Spinal cord (tissue), 10 donors: ENCODE measurements at places on chromosomes 11 and 22.

DNA sequence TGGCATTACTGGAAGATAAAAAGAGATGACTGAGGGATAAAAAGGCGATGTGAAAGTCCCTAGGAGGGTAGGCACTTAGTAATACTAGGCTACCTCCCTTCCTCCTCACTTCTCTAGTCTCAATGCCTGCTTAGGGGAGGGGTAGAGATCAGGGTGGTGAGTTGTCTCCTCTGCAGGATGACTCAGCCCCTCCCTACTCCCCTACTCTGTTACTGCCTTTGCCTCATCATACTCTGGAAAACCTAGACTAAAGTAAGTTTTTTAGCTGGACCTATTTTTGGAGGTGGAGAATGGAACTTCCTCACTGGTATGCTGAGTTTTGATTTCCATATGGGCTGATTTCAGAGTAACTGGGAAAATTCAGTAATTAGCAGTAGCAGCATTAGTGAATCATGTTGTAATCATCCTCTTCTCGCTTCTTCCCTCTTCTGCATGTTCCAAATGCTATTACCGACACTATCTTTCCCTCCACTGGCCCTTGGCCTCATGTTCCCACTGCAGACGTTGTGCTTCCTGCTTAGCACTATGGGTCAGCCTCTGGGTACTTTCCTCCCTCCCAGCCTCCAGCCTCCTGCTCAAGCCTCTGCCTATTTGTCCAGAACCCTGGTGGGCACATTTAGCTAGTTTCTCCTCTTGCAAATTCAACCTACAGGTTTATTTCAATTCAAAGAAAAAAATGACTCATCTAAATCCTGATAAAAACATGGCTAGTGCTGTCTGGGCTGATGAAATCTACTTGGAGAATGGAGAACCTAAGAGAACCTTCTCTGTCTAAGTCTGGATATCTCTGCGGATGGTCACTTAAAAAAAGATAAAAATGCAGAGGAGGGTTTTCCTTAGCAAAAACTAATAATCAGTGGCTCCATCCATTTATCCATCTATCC lies 281.7 kb downstream of the ST3GAL4 start:
- H3K27ac ChIP-seq: no peak overlapping the region
- no peaks in the 10 kb centered on the region for H3K27me3 ChIP-seq
- no peak for DNase-seq
- H3K4me3 ChIP-seq: no peak overlapping the region
- no peaks in the 10 kb centered on the region for H3K4me1 ChIP-seq

DNA sequence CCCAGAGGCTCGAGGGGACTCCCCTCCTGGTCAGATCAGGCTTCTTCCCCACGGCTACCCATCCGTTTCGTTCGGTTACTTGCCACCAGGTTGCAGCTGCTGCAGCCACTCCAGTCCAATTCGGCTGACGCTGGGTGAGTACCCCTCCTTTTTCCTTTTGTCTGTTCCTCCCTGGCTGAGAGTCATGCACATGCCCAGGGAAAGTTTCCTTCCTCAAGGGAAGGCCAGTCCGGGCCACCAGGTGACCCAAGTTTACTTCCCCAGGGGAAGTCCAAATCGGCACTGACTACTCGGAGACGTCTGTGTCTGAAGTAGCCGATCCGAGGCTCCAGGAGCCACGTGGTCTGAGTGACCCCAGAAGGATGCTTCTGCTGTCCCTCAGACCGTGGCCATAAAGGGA lies 13.2 kb upstream of the OR56A3 start:
- no peaks in the 10 kb centered on the region for H3K4me1 ChIP-seq
- H3K27ac ChIP-seq: no peak overlapping the region
- H3K4me3 ChIP-seq: no peak overlapping the region
- DNase-seq: no peak

DNA sequence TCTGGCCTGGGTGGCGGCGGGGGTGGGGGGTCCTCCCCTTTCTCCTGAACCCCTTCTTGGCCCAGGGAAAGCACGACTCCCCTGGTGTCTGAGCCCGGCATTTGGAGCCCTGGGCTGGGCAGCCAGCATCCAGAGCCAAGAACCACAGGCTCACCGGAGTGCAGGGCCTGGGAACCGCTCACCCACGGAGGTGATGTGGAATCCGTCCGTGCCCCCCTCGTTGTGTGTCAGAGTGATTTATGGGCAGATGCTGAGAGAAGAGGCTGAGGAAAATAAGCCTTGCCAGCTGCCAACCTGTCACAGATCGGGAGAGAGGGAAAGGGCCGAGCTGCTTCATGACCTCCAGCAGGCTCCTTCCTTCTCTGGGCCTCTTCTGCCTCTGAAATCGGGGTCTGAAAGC lies 33.7 kb downstream of the WNT11 start:
- peak; percentile 48 for DNase-seq
- peaks cover 5% of the 10 kb centered on the region for H3K4me1 ChIP-seq
- H3K36me3 ChIP-seq: no peaks in the 10 kb centered on the region
- no peak overlapping the region for H3K4me3 ChIP-seq
- H3K27ac ChIP-seq: no peak overlapping the region

GRCh38 chr22:22395245-22395644 lies 113.3 kb downstream of the ZNF280B start:
- H3K4me1 ChIP-seq: peaks cover 23% of the 10 kb centered on the region
- no peak overlapping the region for H3K4me3 ChIP-seq
- H3K36me3 ChIP-seq: no peaks in the 10 kb centered on the region
- H3K27me3 ChIP-seq: no peaks in the 10 kb centered on the region

- H3K4me1 ChIP-seq: no peaks in the 10 kb centered on the region
- no peaks in the 10 kb centered on the region for H3K36me3 ChIP-seq
- H3K27me3 ChIP-seq: no peaks in the 10 kb centered on the region
- H3K4me3 ChIP-seq: no peak overlapping the region
Measured at GRCh38 chr11:106706355-106706754, 311.9 kb downstream of the GUCY1A2 start.

DNA sequence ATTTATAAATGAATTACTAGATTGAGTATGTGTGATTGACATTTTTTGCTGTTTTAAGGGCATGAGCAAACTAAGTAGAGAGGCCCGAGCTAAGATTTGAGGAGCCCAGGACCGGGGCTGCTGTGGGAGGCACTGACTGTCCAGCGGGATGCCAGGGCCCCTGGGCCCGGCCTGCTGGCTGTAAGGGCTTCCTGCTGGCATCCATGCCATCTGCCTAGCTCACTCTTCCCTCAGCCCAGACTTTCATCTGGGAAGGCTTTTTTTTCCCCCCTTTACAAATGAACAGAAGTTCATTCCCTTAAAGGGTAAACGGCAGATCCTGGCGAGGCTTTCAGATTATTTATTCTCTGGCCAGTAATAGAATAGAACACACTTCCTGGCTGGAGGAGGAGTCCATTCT lies 16.0 kb upstream of the TP53I11 start:
- no peak overlapping the region for H3K27ac ChIP-seq
- no peaks in the 10 kb centered on the region for H3K36me3 ChIP-seq
- no peak for DNase-seq
- no peaks in the 10 kb centered on the region for H3K27me3 ChIP-seq

GRCh38 chr11:3341298-3341697 lies 37.6 kb downstream of the ZNF195 start:
- H3K4me3 ChIP-seq: no peak overlapping the region
- H3K27me3 ChIP-seq: no peaks in the 10 kb centered on the region
- H3K27ac ChIP-seq: no peak overlapping the region
- peak; percentile 6 for DNase-seq

GRCh38 chr11:76656571-76657081 lies 13.9 kb downstream of the LRRC32 start:
- no peaks in the 10 kb centered on the region for H3K27me3 ChIP-seq
- H3K27ac ChIP-seq: no peak overlapping the region
- H3K4me1 ChIP-seq: peaks cover 37% of the 10 kb centered on the region
- DNase-seq: no peak
- H3K36me3 ChIP-seq: peaks cover 14% of the 10 kb centered on the region
- no peak overlapping the region for H3K4me3 ChIP-seq

DNA sequence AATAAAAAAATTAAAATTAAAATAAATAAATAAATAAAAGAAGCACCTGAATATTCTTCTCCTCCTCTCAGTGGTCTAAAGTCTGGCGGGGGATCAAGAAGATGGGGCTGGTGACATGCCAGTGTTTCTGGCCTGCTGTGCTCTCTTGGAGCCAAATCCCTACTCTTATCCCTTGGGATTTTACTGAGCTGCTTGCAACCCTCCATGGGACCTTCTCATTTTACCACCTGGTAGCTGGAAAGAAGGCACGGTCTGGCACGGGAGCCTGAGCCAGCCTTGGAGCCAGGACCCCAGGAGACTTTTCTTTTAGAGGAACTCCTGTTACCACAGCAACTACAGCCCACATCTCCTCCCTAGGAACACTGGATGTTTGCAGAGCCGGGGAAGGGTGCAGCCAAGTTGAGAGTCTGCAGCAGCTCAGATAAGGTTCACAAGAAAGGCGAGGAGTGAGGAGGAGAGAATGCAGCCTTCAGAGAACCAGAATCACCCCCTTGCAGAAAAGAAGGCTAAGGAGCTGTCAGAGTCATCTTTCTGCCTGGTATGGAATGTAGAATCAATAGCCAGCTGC lies 21.4 kb downstream of the CD6 start:
- no peaks in the 10 kb centered on the region for H3K36me3 ChIP-seq
- no peak overlapping the region for H3K4me3 ChIP-seq
- no peak overlapping the region for H3K27ac ChIP-seq
- DNase-seq: no peak
- H3K4me1 ChIP-seq: peaks cover 5% of the 10 kb centered on the region
- no peaks in the 10 kb centered on the region for H3K27me3 ChIP-seq

DNA sequence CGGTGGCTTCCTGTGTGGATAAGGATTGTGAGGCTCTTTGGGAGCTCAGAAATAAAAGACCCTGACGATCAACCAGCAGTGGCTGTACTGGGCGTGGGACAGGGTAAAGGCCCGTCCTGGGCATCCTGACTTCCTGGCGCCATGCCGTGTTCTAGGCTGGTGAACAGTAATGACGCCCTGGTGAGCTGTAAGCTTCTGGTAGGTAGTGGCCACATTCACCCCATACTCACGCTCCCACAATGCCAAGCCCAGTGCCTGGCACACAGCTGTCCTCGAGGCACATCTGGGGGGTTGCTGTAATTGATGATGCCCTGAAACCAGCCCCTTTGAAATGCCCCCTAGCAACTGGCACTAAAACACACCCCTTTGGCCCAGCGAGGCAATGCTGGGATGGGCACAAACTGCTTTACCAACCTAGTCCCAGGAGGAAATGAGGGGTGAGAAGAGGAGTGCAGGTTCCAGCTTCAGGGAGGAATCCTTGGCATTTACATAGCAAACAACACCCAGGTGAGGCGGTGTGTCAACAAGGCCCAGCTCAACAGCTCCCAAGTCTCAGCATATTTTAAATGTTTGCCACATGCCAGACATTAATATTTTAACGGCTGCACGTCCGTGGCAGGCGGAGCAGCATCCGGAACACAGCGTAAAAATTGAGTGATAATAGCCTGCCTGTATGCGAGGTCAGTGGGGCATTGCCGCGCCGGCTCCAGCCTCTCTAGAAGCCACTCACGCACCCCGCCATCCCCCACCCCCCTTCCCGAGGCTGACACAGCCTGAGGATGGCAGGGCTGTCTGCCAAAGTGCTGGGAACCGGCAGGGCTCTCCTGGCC lies 79.3 kb downstream of the DSCAML1 start:
- H3K36me3 ChIP-seq: no peaks in the 10 kb centered on the region
- no peak overlapping the region for H3K27ac ChIP-seq
- H3K4me1 ChIP-seq: peaks cover 46% of the 10 kb centered on the region

DNA sequence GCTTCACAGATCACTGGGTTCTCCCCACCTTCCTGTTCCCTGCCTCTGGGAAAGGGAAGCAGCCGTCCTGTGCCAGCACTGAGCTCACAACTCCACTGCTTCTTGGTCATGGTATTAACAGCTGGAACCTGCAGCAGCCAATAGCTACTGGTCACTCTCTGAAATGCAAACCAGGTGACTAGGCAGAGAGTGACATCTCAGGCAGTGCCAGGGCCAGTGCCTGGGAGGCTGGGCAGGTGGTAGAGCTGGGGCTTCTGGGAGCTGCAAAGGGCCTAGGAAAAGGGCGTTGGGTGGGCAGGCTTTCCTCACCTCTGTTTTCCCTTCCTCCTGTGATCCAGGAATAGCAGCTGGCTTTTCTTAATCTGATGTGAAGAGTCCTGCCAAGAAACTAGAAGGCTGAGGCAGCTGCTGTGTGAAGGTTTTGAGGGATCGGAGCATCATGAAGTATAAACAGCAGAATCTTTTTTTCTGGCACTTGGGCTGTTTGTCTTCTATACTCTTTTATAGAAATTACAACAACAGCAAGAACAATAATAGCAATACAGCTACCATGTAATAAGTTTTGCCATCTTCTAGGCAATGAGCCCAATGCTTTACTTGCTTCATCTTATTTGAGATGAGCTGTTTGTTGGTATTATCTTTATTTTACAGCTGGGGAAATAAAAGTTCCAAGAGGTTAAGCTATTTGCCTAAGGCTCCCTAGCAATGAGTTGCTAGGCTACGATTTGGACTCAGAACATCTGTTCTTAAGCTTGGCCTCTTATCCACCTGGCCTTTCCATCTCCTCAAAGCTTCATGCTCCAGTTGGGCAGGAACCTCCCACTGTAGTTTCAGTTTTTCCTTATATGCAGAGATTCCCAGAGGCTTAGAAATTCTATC lies 22.0 kb upstream of the CD44 start:
- no peak overlapping the region for H3K27ac ChIP-seq
- H3K36me3 ChIP-seq: no peaks in the 10 kb centered on the region
- peaks cover 4% of the 10 kb centered on the region for H3K4me1 ChIP-seq
- DNase-seq: no peak
- no peak overlapping the region for H3K4me3 ChIP-seq
- no peaks in the 10 kb centered on the region for H3K27me3 ChIP-seq

DNA sequence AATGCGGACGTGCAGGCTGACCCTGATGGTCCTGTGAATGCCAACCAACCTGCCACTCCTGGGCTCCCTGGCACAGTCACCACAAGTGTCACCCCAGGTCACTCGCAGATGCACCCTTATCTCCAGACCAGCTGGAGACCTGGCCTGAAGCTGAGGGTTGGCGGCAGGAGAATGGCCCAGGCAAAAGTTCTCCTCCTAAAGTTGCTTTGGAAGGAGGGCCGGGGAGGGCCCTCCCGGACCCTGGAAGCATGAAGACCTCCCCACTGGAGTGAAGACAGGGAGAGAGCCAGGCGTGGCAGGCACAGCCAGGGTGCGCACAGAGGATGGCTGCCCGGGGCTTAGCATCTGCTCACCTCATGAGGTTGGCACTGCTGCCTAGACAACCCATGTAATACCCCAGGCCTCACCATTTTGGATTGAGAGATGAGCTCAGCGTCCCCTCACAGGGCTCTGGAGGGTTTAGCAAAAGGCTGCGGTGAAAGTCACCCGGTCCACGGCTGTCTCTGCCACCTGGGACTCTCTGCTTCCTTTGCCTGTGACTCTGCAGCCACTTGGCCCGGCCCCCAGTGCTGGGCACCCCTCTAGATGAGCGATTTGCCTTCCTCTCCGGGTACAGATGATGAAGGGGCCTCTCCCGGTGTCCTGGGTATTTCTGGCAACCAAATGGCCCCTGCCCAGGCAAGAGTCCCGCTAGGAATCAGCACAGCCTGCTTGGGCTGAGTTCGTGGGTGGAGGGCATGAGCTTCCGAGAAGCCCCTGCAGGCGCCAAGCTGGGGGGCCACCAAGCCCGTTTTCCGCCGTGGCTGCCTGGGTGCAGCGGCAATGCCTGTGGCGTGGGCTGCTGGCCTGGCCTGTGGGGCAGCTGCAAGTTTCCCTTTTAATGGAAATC lies 48.3 kb upstream of the SEPTIN5 start:
- peaks cover 33% of the 10 kb centered on the region for H3K4me1 ChIP-seq
- H3K36me3 ChIP-seq: no peaks in the 10 kb centered on the region
- no peaks in the 10 kb centered on the region for H3K27me3 ChIP-seq
- peak overlapping the region; percentile 19 for H3K27ac ChIP-seq
- no peak for DNase-seq
